Stimulated activated CD8-positive, alpha-beta memory T cell treated with anti-CD3 and anti-CD28 coated beads, Interleukin-7, amount 100 ng/mL, for 48 hours (primary cell): ENCODE measurements at places on chromosomes 16 and 17.

DNA sequence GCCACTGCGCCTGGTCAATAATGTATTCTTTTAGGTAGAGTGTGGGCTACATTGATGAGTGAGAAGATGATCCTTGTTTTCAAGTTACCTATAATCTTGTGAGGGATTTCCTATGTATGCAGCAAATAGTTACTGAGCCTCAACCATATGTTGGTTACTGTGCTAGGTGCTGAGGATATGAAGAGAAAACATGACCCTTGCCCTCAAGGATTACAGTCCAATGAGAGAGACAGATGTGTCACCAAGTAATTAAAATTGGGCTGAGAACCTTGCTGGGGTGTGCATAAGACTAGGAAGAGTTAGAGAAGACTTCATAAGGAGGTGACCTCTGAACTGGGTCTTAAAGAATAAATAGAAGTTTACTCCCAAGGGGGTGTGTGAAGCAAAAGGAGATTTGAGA, 7.4 kb downstream of the POLR2A start:
- no peak for DNase-seq

DNA sequence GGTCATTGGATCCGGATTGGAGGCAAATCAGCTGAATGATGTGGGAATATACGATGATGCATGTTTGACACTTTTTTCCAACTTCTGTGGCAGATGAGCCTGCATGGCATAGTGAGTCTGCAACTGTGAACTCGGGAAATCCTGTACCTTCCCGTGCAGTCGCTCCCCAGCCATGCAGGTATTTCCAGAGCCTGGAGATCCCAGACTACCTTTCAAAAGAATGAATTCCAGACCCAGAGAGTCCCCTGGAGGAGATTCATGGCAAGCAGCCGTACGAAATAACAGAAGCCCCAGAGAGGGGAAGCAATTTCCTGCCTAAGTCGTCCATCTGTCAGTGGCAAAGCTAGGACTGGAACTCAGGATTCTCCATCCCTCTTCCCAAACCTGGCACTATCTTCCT, 75.7 kb upstream of the FAM20A start:
- DNase-seq, result no peak

- no peak for DNase-seq
Observed at GRCh38 chr16:1199347-1200013, 25.6 kb downstream of the TPSG1 start.

DNA sequence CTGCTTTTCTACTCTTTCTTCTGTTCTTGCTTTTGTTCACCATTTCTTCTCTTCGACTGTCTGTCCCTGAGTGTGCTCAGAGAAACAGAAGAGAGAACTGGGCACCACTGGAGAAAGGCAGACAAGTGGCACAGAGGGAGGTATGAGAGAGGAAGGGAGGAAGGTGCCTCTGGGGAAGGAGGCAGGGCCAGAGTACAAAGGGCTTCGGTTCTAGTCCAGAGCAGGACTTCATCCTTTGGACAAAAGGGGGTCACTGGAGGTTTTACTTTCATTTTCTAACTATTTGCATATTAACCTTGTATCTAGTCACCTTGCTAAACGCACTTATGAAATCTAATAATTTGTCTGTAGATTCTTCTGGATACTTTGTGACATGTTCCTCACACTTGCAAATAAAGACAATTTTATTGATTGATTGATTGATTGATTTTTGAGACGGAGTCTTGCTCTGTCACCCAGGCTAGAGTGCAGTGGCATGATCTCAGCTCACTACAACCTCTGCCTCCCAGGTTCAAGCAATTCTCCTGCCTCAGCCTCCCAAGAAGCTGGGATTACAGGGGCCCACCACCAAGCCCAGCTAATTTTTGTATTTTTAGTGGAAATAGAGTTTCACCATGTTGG, 13.5 kb downstream of the ITGB4 start:
- no peak for DNase-seq

DNA sequence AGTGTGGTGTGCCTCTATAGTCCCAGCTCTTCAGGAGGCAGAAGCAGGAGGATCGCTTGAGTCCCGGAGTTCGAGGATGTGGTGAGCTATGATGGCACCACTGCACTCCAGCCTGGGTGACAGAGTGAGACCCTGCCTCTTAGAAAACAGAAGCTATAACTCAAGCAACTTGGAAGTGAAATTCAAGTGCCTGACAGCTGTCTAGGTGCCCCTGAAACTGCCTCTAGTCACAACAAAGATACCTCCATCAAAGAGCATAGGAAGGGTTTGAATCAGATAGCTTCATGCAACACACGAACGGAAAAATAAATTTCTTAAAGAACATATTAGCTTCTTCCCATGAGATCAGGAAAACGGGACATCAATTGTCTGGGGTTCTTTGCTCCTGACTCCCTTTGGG, 860 bp upstream of the PLCG2 start:
- no peak for DNase-seq

GRCh38 chr16:47069841-47070584, 73.7 kb downstream of the NETO2 start:
- DNase-seq, result no peak

GRCh38 chr16:54080524-54081008, 206.0 kb downstream of the IRX3 start:
- DNase-seq, result no peak

DNA sequence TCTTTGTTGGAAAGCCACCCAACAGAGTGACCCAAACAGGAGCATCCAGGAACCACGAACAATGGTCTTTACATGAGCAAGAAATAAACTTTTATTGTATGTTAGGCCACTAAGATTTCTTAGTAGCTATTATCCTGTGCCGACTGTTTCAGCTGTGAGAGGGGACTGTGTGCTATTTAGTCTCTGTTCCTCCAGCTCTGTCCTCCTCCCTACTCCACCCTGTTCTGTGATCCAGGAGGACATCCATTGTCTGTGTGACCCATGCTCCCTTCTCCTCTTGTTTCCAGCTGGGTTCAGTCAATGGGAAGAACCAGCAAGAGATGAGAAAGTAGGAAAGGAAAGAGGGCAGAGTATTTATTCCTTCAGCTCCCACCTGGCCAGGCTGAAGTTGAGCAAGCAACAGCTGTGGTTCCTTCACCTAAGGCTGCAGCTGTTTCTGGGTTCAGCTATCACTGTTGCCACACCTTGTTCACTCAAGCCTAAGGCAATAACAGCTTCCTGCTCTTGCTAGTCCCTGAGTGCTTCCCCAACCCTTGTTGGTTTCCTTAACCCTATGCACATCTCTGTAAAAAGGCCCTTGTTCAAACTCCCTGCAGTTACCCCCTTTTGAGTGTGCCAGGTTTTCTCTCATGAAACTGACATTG, 14.9 kb upstream of the B4GALNT2 start:
- DNase-seq, result no peak

DNA sequence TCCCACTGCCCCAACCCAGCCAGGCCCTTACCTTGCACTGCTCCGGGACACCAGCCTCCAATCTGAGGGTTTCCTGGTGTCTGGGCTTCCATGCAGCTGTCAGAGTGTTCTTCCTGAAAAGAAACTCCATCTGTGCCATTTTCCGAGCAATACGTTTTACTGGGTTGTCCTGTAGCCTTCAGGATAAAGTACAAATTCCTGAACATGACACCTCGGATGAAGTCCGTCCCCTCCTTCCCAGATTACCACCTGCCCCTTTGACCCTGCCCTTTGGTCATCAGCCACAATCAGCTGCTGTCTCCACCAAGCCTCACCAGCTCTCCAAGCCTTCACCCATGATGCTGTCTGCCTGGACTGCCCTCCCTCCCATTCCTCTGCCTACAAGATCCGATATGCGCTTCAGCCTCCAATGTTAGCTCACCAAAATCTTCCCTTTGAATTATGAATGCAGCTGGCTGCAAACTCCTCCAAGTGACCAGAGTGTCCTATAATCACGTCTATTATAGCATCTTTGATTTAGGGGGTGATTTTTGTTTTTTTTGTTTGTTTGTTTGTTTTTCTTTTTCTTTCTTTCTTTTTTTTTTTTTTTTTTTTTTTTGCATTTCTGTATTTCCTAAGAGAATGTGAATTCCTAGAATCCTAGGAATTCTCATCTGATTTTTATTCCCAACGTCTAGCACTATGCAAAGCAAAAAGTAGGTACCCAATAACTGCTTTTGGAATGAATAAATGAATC, 60.6 kb upstream of the KIFC3 start:
- no peak for DNase-seq

- no peak for DNase-seq
Observed at GRCh38 chr17:15926039-15926740, 18.7 kb upstream of the ADORA2B start.

DNA sequence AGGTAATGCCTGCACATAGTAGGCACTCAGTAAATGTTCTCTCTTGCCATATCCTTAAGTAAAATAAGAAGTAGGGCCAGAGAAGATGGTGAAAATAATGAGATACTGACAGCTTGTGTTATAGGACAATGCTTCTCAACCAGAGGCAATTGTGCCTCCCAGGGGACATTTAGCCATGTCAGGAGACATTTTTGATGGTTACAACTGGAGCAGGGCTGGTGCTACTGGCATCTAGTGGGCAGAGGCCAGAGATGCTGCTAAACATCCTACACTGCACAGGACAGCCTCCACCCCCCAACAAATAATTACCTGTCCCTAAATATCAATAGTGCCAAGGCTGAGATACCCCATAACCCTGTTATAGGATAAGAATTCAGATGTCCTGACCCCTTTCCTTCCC, 1.7 kb downstream of the RAD51D start:
- no peak for DNase-seq

DNA sequence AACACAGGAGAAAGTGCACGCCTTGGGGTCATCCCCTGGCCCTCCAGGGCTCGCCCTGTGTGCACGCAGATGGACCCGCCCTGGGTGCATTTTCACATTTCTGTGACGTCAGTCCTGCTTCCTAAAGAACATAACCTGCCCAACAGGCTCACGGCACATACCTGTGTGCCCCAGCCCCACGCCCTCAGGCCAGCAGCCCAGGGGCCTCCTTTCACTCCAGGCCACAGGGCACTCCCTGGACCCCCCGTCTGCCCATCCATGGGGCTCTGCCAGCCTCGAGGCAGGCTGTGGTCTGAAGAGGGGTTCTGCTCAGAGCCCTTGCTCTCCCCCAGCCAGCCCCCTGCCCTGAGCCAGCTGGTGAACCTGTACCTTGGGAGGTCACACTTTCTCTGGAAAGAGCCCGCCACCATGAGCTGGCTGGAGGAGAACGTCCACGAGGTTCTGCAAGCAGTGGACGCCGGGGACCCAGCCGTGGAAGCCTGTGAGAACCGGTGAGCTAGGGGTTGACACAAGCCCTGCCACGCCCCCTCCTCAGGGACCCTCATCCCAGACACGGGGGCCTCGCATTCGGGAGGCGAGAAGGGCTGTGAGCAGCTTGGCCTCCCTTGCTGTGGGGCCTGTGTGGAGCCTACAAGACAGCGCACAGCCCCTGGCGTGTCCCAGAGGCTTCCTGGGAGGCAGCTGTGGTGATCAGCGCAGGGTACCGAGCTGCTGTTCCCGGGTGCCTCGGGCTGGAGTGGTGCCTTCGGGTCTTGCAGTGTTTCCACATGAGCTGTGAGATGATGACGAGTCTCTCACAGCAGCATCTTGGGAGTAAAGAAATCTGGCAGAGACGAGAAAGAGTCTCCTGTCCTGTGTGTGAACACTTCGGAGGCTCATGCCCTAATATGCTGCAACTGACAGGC, 13.8 kb upstream of the MC1R start:
- DNase-seq, result no peak

- DNase-seq, result no peak
Observed at GRCh38 chr17:39775031-39775430, 37.3 kb downstream of the GRB7 start.

DNA sequence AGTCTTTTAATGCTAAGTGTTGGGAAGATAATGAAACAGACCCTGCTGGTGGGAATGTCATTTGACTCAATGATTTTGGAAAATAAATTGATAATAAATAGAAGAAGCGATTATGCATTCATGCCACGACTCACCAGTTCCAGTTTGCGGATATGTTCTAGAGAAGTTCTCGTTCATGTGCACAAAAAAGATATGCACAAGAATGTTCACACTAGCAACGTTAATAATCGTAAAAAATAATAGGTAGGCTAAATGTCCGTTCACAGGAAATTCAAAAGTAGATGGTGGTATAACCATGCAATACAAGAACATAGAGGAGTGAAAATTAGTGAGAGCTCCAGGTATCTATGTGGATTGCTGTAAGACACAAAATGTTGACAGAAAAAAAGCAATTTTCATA, 59.8 kb downstream of the NACA2 start:
- no peak for DNase-seq

DNA sequence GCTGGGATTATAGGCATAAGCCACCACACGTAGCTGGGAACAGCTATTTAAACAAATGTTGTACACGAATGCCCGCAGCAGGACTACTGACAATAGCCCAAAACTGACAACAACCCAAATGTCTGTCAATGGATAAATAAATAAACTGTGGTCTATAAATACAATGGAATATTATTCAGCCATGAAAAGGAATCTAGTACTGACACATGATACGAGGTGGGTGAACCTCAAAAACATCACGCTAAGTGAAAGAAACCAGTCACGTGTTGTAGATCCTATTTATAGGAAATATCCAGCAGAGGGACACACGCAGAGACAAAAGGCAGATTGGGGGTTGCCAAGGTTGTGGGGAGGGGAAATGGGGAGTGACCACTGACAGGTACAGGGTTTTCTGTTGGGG, 390.0 kb upstream of the TNRC6C start:
- DNase-seq, result no peak

DNA sequence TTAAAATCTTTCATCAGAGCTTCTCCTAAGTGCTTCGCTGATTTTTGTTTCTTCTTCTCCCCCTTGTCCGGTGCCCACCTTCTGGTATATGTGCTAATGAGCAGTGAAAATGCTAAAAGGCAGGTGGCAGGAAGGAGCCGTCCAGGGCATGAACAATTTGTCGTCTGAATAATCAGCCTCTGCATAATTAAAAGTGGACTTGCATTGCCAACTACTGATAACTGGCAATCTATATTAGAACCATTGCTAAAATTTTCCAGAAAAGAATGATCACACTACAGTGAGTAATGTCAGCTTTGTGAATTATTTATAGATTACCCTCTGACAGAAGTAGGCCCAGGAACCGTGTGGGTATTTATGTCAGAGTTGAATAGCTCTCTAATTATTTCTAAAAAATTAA, 28.1 kb downstream of the SERPINF1 start:
- no peak for DNase-seq

- DNase-seq, result no peak
Observed at GRCh38 chr17:30433514-30433913, 43.7 kb upstream of the GOSR1 start.

- DNase-seq, result peak; percentile 68
Observed at GRCh38 chr17:45277216-45277849, 15.4 kb upstream of the SPATA32 start.

DNA sequence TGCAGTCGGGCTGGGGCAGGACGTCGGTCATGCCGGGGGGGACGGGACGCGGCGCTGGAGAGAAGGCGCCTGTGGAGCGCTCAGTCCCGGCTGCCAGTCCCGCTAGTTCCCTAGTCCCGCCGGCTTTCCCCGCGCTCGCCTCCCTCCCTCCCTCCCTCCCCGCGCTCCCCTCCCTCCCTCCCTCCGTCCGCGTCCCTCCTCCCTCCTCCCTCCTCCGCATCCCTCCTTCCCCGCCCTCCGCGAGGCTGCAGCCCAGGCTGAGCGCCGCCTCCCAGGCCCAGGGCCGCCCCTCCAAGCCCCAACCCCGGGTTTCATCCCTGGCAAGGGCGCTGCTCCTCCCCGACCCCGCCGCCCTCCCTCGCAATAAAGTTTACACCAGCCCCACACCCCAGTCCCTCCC, 34.8 kb downstream of the TIMM22 start:
- no peak for DNase-seq
